HCT116 (cell line): ENCODE measurements at places on chromosomes 2 and 18. TPM values are rescaled to one million over a fixed set of nuclear protein-coding genes. Genes with fewer than 3 reads are reported as not detected.

DNA sequence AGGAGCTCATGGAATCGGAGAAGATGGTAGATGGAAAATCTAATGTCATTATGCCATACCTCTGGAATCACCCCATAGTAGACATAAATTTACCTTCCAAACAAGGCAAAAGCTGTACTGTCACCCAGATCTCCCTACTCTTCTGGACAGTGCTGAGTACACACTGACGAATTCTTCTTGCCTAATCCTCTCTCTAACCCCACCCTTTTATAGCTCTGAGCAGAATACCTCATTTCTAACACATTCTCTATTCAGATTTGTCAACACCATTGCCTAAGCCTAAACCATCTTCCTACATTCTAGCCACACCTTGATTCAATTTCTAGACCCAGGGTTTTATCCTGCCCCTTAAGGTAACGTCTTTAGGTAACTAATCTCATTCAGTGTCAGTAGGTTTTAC, 321.0 kb upstream of the NRP2 start:
- no peaks in the 10 kb centered on the region for H3K4me1 ChIP-seq
- no peak overlapping the region for H3K27ac ChIP-seq
- H3K27me3 ChIP-seq = 0 out of 2 replicates have a peak, but pooled peaks cover 8% of the 10 kb centered on the region
- no peaks in the 10 kb centered on the region for H3K36me3 ChIP-seq
- DNase-seq = no peak

GRCh38 chr2:202172439-202173211, 65.8 kb downstream of the SUMO1 start:
- H3K27ac ChIP-seq = no peak overlapping the region
- H3K4me3 ChIP-seq = no peak overlapping the region
- no peaks in the 10 kb centered on the region for H3K27me3 ChIP-seq
- H3K4me1 ChIP-seq = no peaks in the 10 kb centered on the region
- no peaks in the 10 kb centered on the region for H3K36me3 ChIP-seq

DNA sequence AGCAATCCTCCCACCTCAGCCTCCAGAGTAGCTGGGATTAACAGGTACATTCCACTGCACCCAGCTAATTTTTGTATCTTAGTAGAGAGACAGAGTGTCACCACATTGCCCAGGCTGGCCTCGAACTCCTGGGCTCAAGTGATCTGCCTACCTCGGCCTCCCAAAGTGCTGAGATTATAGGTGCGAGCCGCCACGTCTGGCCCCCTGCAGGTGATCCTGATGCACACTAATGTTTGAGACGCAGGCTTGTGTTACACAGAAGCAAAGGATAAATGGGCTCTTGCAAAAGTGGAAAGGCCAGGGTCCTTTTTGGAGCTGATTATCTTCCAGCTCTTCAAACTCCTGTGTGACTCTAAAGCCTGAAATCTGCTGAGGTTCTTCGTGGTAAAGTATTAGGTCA, 84.2 kb downstream of the TGFA start:
- H3K4me3 ChIP-seq = no peak overlapping the region
- no peaks in the 10 kb centered on the region for H3K27me3 ChIP-seq
- H3K27ac ChIP-seq = no peak overlapping the region
- H3K36me3 ChIP-seq = no peaks in the 10 kb centered on the region
- no peak for DNase-seq

DNA sequence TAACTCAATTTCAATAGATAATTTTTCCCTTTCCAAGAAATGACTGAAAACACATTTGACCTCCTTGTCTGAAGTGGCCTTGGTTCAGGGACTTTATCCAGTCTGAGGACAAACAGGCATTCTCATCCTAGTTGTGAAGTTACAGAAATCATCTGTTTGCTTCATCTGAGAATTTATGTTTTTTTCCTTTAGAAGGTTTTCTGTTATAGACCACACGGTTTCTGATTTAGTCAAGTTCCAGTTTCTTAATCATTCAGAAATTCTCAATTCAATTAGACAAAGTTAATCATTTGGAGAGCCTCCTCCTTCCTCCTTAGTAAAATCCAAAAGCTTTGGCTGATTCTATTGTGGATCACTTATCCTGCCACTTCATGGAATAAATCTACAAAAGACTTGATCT, 60.9 kb downstream of the ICOS start:
- no peaks in the 10 kb centered on the region for H3K4me1 ChIP-seq
- peaks cover 18% of the 10 kb centered on the region for H3K27me3 ChIP-seq
- no peak overlapping the region for H3K27ac ChIP-seq

- H3K27me3 ChIP-seq = no peaks in the 10 kb centered on the region
- H3K4me1 ChIP-seq = no peaks in the 10 kb centered on the region
- no peak overlapping the region for H3K27ac ChIP-seq
- no peaks in the 10 kb centered on the region for H3K36me3 ChIP-seq
- no peak overlapping the region for H3K4me3 ChIP-seq
- DNase-seq = no peak
These were observed 64.8 kb downstream of the IKZF2 start for GRCh38 chr2:213086571-213086970.

GRCh38 chr2:42813763-42814162, 21.4 kb upstream of the HAAO start:
- H3K36me3 ChIP-seq = no peaks in the 10 kb centered on the region
- no peak for DNase-seq
- H3K4me3 ChIP-seq = no peak overlapping the region
- no peaks in the 10 kb centered on the region for H3K27me3 ChIP-seq
- peaks cover 7% of the 10 kb centered on the region for H3K4me1 ChIP-seq
- no peak overlapping the region for H3K27ac ChIP-seq

DNA sequence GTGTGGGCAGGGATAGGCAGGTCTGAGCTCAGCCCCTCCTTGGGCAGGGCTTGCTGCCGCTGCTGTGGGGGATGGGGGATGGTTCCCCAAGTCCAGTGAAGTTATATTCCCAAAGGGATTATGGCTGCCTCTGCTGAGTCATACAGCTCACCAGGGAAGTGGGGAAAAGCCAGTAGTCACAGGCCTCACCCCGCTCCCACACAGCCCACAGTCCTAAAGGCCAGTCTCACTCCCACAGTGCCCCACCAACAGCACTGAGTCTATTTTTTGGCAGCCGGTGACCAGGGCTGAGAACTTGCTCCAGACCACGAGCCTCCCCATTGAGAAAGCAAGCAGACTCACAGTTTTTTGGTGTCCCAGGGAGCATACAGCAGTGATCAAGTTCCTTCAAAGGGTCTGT, 173.3 kb downstream of the OSR1 start:
- H3K27me3 ChIP-seq = no peaks in the 10 kb centered on the region
- no peak overlapping the region for H3K4me3 ChIP-seq
- no peak overlapping the region for H3K27ac ChIP-seq
- peaks cover 13% of the 10 kb centered on the region; the same call in 1 of the 2 replicates for H3K4me1 ChIP-seq

- no peaks in the 10 kb centered on the region for H3K36me3 ChIP-seq
- H3K27ac ChIP-seq = no peak overlapping the region
- H3K27me3 ChIP-seq = no peaks in the 10 kb centered on the region
These were observed 134.2 kb downstream of the CDCA7 start for GRCh38 chr2:173488861-173489260.

The SAG gene
- not detected for total RNA-seq

The TMEFF2 gene
- not detected for total RNA-seq

The ASIC4 gene
- 2.1 TPM for total RNA-seq

The TTN gene
- total RNA-seq = 0.05 TPM

The ASPRV1 gene
- 1.1 TPM for total RNA-seq

DNA sequence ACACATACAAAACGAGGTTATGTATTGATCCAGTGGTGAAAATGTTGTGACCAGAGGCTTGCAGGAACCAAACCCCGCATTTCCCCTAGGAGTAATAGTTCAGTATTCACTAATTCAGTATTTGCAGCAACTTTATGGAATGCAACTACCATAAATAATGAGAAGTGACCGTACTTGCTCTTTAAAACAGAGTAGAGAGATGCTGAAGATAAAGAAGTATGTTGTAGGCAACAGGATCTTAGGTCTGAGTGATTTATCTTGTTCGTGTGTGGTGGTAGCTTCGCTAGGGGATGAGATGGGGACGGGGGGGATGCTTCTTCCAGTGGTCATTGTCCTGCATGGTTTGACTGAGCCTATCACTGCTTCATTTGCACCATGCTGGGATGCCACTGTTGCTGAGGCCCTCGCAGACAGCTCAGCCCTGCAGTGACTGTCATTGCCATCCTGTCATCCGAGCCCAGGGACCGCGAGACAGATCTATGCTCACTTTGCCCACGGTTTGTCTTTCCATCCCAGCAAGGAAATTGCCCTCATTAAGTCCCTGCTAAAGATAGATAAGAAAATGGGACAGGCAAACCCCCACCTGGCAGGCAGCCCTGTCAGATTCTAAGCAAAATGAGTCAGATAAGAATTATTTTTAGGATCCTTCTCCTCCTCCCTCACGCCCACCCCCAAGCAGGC, 181.3 kb downstream of the CTIF start:
- no peaks in the 10 kb centered on the region for H3K36me3 ChIP-seq
- H3K27ac ChIP-seq = no peak overlapping the region
- H3K27me3 ChIP-seq = no peaks in the 10 kb centered on the region
- peaks cover 2% of the 10 kb centered on the region; the same call in 1 of the 2 replicates for H3K4me1 ChIP-seq
- no peak for DNase-seq

The DSC3 gene
- 7.6 TPM for total RNA-seq

DNA sequence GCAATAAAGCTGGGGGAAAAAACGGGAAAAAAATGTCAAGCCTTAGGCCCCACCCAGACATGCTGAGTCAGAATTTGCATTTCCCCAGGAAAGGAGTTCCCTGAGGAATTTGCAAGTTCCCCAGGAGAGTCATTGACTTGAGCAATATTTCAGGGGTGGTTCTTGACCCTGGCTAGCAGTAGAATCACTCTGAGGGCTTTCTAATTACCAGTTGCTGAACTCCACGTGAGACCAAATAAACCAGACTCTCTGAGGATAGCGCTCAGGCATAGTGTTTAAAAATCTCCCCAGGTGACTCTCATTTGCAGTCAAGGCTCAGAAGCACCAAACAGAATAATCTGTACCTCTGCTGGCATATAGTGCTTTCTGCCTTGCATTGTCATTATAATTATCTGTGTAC, 48.7 kb downstream of the C1QL2 start:
- H3K27me3 ChIP-seq = no peaks in the 10 kb centered on the region
- DNase-seq = no peak
- no peak overlapping the region for H3K27ac ChIP-seq
- H3K4me3 ChIP-seq = no peak overlapping the region
- H3K36me3 ChIP-seq = no peaks in the 10 kb centered on the region
- peaks cover 18% of the 10 kb centered on the region for H3K4me1 ChIP-seq

DNA sequence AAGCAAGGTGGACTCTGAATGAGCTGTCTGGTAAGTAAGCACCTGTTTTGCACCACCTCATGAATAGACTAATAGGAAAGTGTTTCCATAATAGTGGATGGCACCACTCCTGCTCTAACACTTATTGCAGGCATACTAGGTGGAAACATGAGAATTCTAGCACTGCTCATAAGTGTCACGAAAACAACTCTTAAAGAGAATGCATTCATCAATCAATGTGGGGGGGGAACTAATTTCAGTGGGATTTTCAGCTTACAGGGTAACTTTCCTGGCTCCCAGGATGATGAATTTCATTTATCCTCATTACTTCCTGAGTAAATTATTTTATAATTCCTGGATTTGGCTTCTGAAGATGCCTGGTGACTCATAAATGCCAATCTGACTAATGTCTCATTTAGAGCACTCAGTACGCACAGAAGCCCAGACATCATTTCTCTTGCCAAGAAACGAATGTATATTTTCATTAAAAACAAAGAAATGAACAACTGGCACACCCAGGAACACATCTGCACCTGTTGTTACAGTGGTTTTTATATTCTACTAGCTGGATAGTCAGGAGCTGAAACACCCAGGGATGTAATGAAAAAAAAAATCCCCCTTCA, 129.6 kb downstream of the PID1 start:
- DNase-seq = no peak
- no peak overlapping the region for H3K27ac ChIP-seq
- no peak overlapping the region for H3K4me3 ChIP-seq
- no peaks in the 10 kb centered on the region for H3K27me3 ChIP-seq
- H3K36me3 ChIP-seq = no peaks in the 10 kb centered on the region
- H3K4me1 ChIP-seq = no peaks in the 10 kb centered on the region

GRCh38 chr2:72824224-72824842, 1.5 kb downstream of the EXOC6B start:
- no peaks in the 10 kb centered on the region for H3K36me3 ChIP-seq
- no peaks in the 10 kb centered on the region for H3K27me3 ChIP-seq
- H3K4me1 ChIP-seq = peaks cover 4% of the 10 kb centered on the region
- no peak overlapping the region for H3K27ac ChIP-seq
- DNase-seq = peak; percentile 47

DNA sequence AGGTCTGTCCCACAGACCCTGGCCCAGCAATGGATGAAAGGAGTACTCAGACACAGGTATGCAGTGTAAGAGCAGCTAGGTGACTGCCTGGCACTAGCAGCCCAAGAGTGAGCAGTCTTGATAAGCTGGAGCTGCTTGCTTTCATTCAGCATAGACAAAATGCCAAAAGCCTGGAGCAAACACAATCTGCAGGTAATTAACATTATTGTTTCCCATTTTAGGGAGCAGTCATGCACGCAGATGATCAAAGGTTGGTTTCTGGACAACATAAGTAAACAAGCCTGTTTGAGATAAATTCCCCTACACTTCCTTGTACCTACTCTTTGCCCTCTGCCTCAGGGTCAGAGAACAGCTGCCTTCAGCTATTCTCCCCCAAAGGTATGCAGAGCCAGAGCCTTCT, 73.7 kb upstream of the MSTN start:
- 0 out of 2 replicates have a peak, but pooled peaks cover 4% of the 10 kb centered on the region for H3K36me3 ChIP-seq
- H3K27ac ChIP-seq = no peak overlapping the region
- no peaks in the 10 kb centered on the region for H3K27me3 ChIP-seq
- H3K4me1 ChIP-seq = no peaks in the 10 kb centered on the region

The G6PC2 gene
- not detected for total RNA-seq

The SERPINB4 gene
- not detected for total RNA-seq

The CYS1 gene
- total RNA-seq = 3.7 TPM

GRCh38 chr2:234267534-234267933, 217.0 kb downstream of the SPP2 start:
- H3K27ac ChIP-seq = no peak overlapping the region
- H3K36me3 ChIP-seq = no peaks in the 10 kb centered on the region
- H3K4me1 ChIP-seq = no peaks in the 10 kb centered on the region
- no peaks in the 10 kb centered on the region for H3K27me3 ChIP-seq
- DNase-seq = no peak
- no peak overlapping the region for H3K4me3 ChIP-seq

GRCh38 chr2:66596256-66596655, 161.3 kb downstream of the MEIS1 start:
- no peak overlapping the region for H3K27ac ChIP-seq
- H3K4me1 ChIP-seq = no peaks in the 10 kb centered on the region
- no peak overlapping the region for H3K4me3 ChIP-seq
- DNase-seq = no peak

- H3K4me1 ChIP-seq = no peaks in the 10 kb centered on the region
- peaks cover 15% of the 10 kb centered on the region for H3K27me3 ChIP-seq
- DNase-seq = no peak
These were observed 174.3 kb downstream of the FAM210A start for GRCh38 chr18:13551841-13552733.

The TTLL4 gene
- total RNA-seq = 53.0 TPM

The ASB18 gene
- total RNA-seq = not detected

GRCh38 chr2:16608661-16609643, 56.7 kb downstream of the CYRIA start:
- H3K27me3 ChIP-seq = peaks cover 23% of the 10 kb centered on the region; the same call in 1 of the 2 replicates
- H3K36me3 ChIP-seq = no peaks in the 10 kb centered on the region
- no peak overlapping the region for H3K27ac ChIP-seq
- H3K4me3 ChIP-seq = peak overlapping the region; percentile 20
- DNase-seq = peak; percentile 32

The FIGN gene
- total RNA-seq = not detected
